Renal cortical epithelial cell (primary cell): ENCODE measurements at places on chromosomes 1 and 21.
A peak's percentile ranks its signal among the peaks of the same experiment; 100 is the strongest.

DNA sequence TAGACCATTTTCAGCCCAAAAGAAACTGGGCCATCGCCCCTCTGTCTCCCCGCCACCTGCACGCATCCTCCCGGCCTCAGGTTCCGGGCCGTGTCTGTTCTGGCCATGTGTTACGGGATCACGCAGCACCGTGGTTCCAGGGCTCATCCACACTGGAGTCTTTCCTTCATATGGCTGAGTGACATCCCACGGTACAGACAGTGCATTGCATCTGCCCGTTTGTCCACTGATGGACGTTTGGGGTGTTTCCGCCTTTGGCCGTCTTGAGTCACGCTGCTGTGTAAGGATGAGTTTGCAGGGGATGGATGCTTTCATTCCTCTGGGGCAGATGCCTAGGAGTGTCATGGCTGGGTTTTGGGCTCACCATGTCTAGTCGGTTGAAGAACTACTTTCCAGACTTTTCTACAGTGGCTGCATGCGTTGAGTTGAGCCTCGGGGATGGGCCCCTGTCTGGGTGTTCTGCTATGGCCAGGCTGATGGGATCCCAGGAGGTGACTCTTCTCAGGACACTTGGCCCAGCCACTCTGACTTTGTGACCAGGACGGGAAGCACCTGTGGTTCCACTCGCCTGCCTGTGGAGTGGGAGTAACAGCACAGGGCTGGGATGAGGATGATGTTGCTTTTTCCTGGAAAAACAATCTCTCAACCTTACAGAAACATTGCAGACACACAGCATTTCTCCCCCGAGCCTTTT is 16.8 kb downstream of the RRP1 start:
- no peak for DNase-seq

GRCh38 chr1:3170561-3171453 is 101.8 kb downstream of the PRDM16 start:
- DNase-seq: no peak

GRCh38 chr1:63403386-63403785 is 36.0 kb downstream of the ALG6 start:
- DNase-seq: no peak

DNA sequence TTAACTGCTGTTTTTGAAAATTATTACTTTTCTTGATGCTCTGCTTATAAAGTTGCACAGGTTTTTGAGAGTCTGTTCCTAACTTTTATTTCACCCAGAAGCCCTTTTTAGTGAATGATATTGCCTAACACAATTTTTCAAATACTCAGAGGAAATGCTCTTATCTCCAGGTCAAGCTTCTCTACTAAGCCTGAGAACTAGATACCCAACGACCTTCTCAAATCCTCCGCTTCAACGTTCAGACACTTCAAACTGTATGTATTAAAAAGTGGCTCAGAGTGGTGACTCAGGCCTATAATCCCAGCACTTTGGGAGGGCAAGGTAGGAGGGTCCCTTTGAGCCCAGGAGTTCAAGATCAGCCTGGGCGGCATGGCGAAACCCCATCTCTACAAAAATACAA is 88.5 kb downstream of the ASH1L start:
- no peak for DNase-seq

- no peak for DNase-seq
These were observed 116.3 kb downstream of the ADSS2 start for GRCh38 chr1:244335456-244335855.

DNA sequence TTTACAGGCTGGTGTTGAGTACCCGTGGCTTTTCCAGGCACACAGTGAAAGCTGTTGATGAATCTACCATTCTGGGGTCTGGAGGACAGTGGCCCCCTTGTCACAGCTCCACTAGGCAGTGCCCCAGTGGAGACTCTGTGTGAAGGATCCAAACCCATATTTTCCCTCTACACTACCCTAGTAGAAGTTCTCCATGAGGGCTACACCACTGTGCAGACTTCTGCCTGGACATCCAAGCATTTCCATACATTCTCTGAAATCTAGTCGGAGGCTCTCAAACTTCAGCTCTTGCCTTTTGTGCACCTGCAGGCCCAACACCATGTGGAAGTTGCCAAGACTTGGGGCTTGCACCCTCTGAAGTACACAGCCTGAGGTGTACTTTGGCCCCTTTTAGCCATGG is 227.8 kb downstream of the BACH1 start:
- no peak for DNase-seq

DNA sequence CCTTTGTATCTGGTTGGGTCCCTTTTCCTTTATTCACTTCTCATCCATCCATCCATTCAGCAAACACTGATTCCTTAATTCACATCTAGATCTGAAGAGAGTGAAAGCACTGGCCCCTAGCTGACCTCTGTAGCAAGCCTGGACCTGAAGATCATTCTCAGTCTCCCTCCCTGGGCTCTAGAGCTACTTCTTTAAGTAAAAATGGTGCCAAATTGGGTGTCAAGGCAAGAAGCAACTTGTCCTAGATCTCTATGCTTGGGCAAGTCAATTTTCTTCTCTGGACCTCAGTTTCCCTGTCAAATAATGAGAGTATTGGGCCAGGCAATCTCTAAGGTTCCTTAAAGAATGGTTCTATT is 36.1 kb downstream of the PLXNA2 start:
- DNase-seq: no peak

DNA sequence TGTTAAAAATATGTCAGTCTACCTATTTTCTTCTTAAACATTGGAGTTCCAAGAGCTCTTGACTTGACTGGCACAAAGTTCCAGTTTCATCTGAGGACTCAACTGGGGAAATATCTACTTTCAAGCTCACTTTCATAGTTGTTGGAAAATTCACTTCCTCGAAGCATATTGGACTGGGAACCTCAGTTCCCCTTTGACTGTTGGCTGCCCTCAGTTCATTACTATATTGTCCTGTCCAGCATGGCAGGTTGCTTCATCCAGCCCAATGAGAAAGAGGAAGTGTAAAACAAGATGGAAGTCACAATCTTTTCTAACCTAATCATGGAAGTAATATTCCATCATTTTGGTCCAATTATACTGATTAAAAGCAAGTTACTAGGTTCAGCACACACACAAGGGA is 54.3 kb downstream of the ZNF697 start:
- DNase-seq: no peak

DNA sequence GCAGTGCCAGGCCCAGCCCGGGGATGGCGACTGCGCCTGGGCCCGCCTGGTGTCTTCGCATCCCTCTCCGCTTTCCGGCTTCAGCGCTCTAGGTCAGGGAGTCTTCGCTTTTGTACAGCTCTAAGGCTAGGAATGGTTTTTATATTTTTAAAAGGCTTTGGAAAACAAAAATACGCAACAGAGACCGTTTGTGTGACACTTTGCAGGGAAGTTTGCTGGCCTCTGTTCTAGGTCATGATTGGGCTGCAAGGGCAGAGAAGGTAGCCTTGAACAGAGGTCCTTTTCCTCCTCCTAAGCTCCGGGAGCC is 719 bp downstream of the SOD1 start:
- DNase-seq: no peak

DNA sequence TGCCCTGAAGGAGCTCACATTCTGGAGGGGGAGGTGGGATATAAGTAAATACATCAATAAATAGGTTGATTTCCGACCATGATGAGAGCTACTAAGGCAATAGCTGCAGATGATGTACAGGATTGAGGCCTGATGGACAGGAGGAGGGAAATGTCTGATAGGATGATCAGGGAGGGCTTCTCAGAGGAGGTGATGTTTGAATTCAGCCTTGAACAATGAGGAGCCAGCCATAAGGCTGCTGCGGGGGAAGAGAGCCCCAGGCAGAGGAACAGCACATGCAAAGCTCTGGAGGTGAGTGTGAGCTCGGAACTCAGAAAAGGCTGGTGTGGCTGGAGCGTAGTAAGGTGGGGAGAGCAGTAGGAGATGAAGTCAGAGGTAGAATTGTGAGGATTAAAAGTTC is 411.7 kb downstream of the PTPRU start:
- DNase-seq: no peak

DNA sequence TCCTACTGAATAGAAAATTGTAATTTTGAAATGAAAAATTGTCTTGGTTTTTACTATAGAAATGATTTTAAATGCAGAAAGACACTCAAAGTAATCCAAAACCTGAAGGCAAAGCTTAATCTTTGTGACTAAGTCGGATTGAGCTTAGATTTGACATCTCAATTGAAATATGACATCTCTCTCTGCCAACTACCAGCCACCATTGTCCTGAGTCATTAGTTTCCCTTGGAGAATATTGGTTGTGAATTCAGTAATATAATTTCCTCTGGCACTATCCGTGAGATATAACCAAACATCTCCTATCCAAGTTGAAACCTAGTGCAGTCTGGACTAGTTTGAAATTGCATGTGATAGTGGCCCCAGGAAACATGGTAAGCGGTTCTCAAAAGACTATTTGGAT is 37.1 kb downstream of the PLA2G4A start:
- no peak for DNase-seq

DNA sequence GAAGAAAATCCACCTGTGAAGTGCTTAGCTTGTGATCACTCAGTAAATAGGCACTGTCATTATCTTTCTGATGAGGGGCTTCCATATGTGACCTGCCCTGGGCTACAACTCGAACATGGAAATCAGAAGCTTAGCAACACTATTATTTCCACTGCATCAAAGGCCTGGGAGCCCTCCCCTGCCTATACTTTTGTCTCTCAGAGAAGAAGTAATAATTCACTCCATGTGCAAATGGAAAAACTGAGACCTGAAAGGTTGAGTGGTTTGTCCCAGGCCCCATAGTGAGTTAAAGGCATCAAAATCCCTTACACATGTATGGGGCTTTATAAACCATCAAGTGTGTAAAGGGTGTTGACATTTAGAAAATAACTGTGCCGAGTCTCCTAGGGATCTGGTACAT is 20.9 kb downstream of the SOX13 start:
- DNase-seq: no peak

DNA sequence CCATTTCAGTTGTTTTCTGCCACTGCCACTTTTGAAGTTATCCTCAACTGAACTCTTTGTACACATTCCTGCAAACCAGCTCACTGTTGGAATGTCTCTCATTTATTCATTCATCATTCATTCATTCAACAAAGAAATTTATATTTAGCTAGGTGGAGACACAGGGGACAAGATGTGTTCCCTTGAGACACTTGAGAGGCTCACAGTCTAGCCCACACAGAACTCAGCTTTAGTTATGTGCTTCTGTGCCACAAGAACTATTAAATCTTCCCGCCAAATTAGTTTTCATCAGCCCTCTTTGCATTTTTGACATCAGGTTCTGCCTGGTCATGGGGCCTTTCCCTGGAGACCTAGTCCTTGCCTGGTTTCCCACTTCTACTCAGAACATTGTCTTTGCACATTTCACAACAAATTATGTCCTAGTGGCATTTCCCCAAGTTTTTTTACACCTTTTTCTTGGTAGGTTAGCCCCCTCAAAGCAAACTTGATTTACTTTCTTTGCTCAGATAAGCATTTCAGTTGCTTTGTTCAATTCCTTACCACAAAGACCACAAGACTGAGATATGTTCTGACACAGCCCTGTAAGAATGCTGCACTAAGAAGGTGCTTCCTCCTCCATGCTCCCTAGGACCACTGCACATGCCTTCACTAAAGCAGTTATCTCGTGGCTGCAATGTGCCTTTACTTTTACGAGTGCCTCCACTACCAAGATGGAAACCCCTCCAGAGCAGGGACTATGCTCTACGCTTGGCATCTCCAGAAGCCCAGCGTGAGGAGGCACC is 31.0 kb downstream of the ILDR2 start:
- peak; percentile 97 for DNase-seq

DNA sequence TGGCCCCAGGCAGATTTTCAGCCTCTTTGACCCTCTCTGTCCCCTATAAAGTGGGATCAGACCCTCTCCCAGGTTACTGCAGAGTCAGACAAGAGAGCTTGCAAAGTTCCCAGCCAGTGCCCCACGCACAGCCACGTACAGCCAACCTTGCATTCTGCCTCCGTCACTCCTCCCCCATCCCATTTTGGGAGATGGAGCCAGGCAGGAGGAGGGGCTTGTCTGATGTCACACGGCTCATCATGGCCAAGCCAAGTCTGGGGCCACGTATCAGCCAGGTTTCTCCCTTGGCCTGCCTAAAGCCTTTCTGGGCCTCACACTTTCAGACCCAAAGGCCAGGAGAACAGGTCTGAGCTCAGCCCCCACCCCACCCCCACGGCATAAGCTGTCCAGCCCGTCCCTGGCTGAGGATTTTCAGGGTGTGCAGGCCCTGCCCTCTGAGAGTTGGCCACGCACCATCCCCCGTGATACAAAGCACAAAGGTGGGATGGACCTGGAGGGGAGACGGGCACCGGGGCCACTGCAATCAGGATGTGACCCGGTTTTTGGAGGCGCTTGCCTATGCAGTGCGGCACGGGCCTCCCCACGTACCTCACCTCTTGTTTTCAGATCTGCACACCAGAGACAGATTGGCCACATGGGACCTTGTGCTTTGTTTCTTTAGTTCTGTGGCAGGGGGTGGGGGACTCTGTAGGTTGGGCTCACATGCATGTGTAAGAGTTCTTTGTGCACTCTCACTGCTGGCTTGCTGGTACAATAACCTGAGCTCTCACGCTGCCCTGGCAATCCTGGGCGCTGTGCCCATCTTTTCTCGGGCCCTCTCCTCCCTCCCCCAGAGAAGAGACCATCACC is 47.6 kb downstream of the TRIM11 start:
- no peak for DNase-seq

DNA sequence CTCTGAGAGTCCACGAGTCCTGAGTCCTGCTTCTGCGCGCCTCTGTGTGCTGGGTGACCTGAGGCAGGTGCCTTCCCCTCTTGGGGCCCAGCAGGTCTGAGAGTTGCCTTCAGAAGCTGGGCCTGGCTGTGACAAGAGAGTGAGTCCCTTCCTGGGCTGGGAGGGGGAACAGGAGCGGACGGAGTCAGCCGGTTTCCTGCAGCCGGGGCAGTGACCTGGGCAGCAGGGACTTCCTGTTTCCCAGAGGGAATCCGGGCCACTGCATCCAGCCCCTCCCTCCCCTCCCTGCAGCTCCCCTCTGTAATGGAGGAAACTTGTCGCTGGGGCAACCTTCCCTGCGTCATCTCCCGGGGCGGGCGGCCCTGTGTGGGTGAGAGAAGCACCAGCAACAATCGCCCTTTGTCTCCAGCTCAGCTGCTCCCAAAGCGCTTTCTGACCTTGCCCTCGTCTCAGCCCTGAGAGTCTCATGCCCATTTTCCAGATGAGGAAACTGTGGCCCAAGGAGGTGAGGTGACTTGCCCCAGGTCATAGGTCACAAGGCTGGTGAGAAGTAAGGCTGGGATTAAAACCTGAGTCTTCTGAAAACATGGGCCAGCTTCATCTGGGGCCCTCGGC is 61.1 kb downstream of the SDC3 start:
- DNase-seq: peak; percentile 73

DNA sequence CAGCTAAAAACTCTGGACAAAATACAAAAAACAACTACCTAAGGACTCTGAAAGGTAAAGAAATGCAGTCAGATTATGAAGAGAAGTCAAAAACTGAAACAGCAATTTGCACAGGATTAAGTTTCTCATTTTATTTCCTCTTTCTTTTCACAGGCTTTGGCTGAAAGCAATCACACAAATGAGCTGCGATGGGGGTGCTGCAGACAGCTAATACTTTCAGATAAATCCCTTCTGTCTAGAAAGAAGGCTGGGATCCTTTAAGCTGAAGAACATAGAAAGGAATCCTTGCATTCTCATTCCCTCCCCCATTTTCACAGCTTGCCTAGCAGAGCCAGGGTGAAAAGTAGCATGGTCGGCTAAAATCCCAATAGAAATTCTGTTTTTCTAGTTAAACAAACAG is 32.0 kb upstream of the PRDX6 start:
- no peak for DNase-seq
